Ovary (tissue), 10 donors: ENCODE measurements at places on chromosomes 7 and 10. TPM values are rescaled to one million over a fixed set of nuclear protein-coding genes. Genes with fewer than 3 reads are reported as not detected.
A peak's percentile ranks its signal among the peaks of the same experiment; 100 is the strongest.

Gene GIGYF1
- total RNA-seq = 30.8 TPM

Gene SLC13A4
- total RNA-seq = not detected

Gene CCL26
- 9.7 TPM for total RNA-seq

Gene FHIP2A
- 27.3 TPM for total RNA-seq

Gene GPR141
- not detected for total RNA-seq

Gene C7orf33
- not detected for total RNA-seq

Gene RAPGEF5
- 10.4 TPM for total RNA-seq

Gene SDK1
- total RNA-seq = 4.4 TPM

Gene PYROXD2
- 13.2 TPM for total RNA-seq

Gene LRRC18
- total RNA-seq = not detected

Gene ADGRA1
- total RNA-seq = 0.07 TPM

Gene DAGLB
- total RNA-seq = 15.5 TPM

GRCh38 chr7:77458786-77459185 is 42.6 kb upstream of the GSAP start:
- no peak for DNase-seq

- no peak for DNase-seq
Measured at GRCh38 chr7:44631458-44632115, 25.2 kb downstream of the OGDH start.

DNA sequence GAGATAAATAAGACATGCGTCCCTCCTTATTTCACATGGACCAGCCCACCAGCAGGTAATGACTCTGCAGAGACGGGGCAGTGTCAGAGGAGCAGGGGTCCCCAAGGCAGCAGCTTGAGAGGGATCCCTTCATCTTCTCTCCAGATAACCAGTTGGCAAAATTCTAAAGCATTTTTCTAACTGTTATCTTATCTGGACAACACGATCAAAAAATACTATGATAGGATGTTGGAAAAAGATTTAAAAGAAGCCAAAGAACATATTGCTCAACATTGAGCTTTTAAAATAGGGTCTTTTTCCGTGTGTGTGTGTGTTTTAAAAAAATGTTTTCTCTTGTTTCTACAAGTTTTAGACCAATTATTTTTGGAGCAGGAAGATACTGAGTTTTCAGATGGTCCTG is 641.2 kb downstream of the SDK1 start:
- DNase-seq = no peak

DNA sequence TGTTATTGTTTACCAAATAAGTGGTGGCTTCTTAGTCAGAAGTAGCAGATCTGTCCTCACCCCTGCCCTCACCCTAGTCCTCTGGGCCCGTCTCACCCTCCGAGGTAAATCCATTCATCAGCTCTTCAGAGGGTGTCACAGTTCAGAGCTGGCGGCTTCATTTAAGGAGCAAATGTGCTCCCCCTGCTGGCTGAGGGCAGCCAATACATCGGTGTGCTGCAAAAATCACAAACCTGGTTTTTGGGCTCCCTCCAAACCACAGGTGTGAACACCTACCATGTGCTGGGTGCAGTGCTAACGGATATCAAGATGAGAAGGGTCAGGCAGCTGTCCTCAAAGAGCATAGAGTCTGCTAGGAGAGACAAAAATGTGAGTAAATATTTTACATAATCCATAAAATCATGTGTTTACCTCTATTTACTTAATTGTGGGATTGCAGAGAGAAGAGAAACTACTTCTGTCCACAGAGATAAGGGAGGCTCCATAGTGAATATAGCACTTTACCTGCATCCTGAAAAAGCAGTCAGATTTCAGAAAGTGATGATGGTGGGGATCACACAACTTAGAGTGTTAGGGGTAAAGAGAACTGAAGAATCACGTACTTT is 15.5 kb upstream of the CRTAC1 start:
- DNase-seq = peak; percentile 47

DNA sequence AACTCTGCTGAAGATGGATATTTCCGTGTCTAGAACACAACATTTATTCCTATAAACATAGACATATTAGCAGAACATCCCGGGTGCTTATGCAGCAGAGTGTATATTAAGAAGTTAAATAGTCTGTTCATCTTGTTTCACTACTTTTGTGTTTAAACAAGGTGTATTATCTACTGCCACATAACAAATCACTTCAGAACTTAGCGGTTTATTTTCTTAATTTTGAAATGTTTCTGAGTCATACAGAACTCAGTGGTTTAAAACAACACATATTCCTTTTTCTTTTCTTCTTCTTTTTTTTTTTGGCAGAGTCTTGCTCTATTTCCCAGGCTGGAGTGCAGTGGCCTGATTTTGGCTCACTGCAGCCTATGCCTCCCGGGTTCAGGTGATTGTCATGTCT is 25.8 kb downstream of the DENND10 start:
- DNase-seq = no peak

DNA sequence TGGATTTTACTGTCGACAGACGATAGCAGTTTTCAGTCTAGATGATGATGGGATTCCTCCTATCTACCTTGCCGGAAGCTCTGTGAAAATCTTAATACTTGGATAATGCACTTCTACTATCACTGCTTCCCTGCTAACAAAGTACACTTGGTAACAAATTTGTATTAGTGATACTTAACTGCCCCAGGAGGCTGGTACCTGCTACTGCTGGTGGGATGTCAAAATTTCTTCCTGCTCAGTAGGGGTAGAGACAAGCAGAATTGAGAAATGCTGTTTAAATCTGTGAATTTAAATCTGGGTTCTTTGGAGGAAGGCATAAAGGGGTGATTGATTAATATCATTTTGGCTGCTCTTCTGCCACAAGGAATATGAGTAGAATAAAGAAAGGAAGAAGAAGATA is 99.8 kb upstream of the STRIP2 start:
- DNase-seq = no peak

- DNase-seq = no peak
Measured at GRCh38 chr10:128062331-128062880, 63.8 kb downstream of the MKI67 start.

DNA sequence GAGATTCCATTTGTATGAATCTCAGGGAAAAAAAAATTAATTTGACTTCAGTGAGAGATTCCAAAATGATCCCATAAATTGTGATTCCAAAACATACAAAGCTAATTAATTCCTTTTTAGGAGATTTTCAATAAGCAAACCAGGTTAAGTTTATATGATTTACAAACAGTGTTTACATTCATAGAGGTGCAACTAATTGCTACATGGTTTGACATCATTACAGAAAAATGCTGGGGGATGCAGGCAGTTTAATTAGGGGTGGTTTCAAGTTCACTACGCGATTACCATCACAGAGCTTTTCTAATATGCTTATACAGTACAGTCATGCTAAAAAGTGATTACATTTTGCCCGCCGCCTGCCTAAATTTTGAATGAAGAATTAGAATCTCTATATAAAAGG is 143.2 kb upstream of the MGMT start:
- no peak for DNase-seq

GRCh38 chr10:15300697-15301096 is 70.4 kb downstream of the FAM171A1 start:
- no peak for DNase-seq

DNA sequence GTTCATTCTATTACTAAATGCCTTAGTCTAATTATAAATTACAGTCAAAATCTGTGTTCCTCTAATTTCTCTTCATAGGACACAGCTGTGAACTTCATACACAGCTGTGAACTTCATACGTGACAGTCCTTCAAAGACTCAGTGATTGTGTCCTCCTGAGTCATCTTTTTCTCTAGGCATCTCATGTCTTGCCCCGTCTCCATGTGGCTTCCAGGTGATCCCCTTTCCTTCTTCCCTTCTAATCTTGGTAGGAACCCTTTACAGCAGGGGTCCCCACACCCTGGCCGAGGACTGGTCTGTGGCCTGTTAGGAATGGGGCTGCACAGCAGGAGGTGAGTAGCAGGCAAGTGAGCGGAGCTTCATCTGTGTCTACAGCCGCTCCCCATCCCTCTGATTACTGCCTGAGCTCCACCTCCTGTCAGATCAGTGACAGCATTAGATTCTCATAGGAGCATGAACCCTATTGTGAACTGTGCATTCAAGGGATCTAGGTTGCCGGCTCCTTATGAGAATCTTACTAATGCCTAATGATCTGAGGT is 14.0 kb upstream of the EIF5AL1 start:
- DNase-seq = no peak

DNA sequence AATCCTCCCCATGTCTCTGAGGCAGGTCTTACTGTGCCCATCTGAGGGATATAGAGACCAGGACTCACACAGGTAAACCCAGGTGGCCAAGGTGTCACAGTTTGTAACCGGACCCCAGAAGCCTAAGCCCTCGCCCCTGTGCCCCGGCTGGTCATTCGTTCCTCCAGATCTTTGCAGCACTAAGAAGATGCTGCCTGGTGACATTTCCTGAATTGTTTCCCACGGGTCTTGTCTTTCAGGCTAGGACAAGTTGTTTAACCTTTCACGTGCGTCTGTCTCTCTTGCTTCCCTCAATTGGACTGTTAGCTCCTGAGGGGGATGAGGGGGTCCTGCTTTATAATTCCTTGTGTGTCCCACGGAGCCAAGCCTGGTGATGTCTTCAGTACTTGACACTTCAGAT is 158.0 kb downstream of the KCNMA1 start:
- DNase-seq = no peak

GRCh38 chr10:125928928-125929585 is 32.7 kb downstream of the FANK1 start:
- no peak for DNase-seq

DNA sequence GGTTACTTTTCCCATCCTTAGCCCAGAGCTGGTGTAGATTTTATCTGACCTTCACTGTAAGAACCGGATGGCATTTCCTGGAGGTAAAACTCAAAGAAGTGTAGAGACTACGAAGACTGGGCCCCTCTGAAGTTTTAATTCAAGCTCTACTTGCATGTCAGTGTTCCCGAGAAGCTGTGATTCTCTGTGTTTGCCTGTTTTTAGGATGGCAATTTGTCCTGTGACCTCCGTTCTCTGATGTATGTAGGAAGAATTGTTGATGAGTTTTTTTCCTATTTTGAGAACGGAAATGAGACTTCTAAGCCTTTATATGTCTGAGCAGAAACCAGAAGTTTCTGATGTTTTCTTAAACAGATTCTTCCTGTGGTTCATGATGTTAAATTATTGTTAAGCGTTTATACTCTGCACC is 94.1 kb downstream of the CDCA7L start:
- no peak for DNase-seq

- no peak for DNase-seq
Measured at GRCh38 chr10:119827430-119827829, 45.2 kb downstream of the MCMBP start.

GRCh38 chr7:32216759-32217158 is 146.6 kb upstream of the PDE1C start:
- no peak for DNase-seq

DNA sequence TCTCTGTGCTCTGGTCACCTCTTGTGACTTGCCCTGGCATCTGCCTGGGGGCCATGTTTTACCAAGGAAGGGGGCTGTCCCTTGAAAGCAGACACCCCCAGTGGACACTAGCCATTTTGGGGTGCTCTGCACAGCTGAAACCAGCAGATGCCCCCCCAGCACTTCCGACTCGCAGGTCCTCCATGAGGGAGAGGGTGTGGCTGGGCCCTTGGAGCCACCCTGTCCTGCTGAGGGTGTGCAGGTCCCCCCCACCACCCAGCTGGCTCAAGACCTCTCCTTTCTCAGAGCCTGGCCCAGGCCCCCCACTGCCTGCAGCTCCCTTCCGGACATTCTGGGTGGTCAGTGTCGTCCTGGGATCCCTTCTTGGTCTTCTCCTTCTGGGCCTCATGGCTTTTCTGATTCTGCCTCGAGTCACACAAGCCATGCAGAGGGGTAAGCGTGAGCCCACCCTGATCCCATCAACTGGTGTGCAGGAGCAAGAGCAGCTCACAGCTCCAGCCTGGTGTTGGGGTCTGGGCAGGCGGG is 12.3 kb downstream of the SCART1 start:
- DNase-seq = no peak

GRCh38 chr7:135335628-135336139 is 102.0 kb downstream of the STRA8 start:
- DNase-seq = no peak

DNA sequence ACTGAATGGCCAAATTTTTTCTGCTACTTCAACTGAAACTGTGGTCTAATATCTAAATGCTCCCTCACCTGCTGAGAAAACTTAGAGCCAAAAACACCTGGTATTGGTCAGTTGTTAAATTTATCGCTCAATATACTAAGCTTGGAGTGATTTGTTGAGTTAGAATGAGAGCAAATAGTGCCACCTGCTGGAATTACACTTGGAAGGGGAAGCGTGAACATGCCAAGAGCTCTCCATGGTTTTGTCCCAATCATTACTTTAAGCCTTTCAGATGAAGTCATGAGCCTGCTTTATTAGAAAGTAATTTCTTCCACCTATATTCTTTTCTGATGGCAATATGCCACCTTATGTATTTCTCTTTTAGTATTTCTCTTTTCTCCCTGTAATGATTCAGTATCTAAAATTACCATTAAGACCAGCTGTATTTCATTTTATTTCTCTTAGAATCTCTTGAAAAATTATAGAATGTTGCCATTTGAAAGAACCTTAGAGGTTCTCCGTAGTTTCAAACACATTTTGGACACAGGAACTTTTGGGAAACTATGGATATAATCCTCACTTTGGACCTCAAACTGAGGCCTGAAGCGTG is 447.8 kb upstream of the C7orf33 start:
- no peak for DNase-seq

- DNase-seq = no peak
Measured at GRCh38 chr7:107185716-107186115, 16.9 kb downstream of the HBP1 start.

- DNase-seq = no peak
Measured at GRCh38 chr7:133484086-133484485, 231.2 kb downstream of the EXOC4 start.

GRCh38 chr10:58477122-58477521 is 35.5 kb upstream of the BICC1 start:
- DNase-seq = no peak

- DNase-seq = no peak
Measured at GRCh38 chr7:134710511-134710853, 63.8 kb downstream of the BPGM start.

GRCh38 chr10:132200344-132201110 is 13.8 kb downstream of the DPYSL4 start:
- no peak for DNase-seq

DNA sequence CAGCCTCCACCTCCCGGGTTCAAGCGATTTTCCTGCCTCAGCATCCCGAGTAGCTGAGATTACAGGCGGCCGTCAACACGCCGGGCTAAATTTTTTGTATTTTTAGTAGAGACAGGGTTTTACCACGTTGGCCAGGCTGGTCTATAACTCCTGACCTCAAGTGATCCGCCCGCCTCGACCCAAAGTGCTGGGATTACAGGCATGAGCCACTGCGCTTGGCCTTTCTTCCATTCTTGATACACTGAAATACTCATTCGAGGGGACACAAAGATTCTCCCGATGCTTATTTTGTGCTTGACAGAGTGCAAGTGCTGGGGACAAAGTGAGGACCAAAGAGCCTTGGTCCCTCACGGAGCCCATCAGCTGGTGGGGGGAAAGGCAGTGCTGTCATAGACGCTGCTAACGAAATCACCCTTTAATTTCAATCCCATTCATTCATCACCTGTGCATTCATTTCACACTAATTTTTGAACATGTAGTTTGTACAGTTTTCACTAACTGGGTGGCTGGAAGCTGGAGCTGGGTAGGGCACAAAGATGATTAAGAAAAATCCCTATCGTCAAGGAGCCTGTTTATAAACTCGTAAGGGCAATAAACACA is 621 bp upstream of the FAM133B start:
- no peak for DNase-seq
